ENCODE measurements at places on chromosomes 2 and 18. TPM values are rescaled to one million over a fixed set of nuclear protein-coding genes. Genes with fewer than 3 reads are reported as not detected.

The ANKRD30B gene
- total RNA-seq: under 0.01 TPM

The RALBP1 gene
- 63.3 TPM for total RNA-seq

The IL37 gene
- not detected for total RNA-seq

The TEX44 gene
- not detected for total RNA-seq

The RAX gene
- total RNA-seq: not detected

The KCNJ13 gene
- total RNA-seq: not detected

The IL36G gene
- total RNA-seq: not detected

The CD207 gene
- total RNA-seq: under 0.01 TPM

The CD302 gene
- total RNA-seq: 5.7 TPM

The TUBA4A gene
- total RNA-seq: 9.5 TPM

The NEURL3 gene
- total RNA-seq: 0.20 TPM

The EDAR gene
- not detected for total RNA-seq

The COL4A3 gene
- total RNA-seq: not detected

The RUFY4 gene
- total RNA-seq: not detected

The HOXD13 gene
- not detected for total RNA-seq

- no peak for DNase-seq
Observed at GRCh38 chr18:52340406-52341102, 557 bp downstream of the DCC start.

- DNase-seq: peak; percentile 73
Observed at GRCh38 chr2:207676827-207677354, 34.5 kb upstream of the CCNYL1 start.

- DNase-seq: no peak
Observed at GRCh38 chr2:5121642-5122041, 570.5 kb upstream of the SOX11 start.

GRCh38 chr2:197453123-197453913, at the start of gene COQ10B:
COQ10B (plus strand) TSS chr2:197453552; CDS start chr2:197453561, 9 bp downstream.
- DNase-seq: peak; percentile 100

DNA sequence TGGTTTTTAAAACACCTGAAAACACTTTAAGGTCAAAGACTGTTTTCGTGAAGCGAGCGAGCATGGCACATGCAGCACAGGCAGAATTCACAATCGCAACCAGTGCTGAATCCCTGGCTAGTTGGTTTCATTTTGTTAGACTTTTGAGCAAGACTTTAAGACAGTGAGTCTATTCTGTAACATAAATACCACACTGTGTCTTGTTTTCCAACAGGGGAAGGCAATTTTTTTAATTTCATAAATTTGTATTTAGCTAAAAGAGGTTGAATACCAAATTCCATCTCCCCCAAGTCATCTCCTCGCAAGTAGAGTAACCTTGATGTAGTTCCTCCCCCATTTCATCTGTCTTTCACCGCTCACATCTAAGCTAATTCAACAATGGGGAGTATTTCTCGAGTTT, 1.4 kb downstream of the CERKL start:
- no peak for DNase-seq

- no peak for DNase-seq
Observed at GRCh38 chr18:75364512-75365253, 62.8 kb downstream of the SMIM21 start.

GRCh38 chr2:45207101-45207500, 197.8 kb upstream of the SIX2 start:
- no peak for DNase-seq

DNA sequence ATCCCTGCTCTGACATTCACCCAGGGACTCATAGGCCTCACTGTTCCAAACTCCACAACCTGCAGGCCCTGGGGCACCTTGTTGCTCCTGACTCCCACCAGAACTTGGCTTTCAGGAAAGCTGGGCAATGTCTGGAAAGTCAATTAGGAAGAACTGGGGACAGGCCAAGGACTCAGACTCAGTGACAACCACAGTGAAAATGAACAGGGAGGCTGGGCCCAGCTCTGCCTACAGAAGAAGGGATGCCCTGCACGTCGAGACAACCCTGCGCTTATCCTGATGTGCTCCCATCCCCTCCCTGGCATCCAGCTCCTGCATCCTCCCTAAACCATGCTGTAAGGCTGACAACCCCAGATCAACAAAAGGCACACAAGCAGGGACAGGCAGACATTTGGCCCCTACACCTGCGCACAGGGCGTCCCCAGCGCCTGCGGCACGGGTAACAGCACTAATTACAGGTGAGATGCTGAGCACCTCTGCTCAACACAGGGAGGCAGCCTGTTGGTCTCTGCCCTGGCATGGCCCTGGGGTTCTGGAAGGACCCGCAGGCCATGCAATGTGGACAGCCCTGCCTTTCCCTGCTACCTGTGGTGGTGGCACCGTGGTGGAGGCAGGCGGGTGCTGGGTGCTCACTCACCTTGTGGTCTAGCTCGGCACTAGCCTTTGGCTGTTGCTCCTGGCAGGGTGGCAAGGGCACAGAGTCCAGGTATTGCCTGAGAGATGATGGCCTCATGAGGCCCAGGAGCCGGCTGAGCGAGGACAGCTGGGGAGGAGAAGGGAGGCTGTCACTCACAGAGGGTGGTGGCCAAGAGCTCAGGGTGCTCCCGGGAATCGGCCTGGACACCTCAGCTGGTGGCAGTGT, 23.6 kb upstream of the SEMA4C start:
- DNase-seq: no peak

- DNase-seq: no peak
Observed at GRCh38 chr2:207286106-207286505, 120.4 kb upstream of the KLF7 start.

DNA sequence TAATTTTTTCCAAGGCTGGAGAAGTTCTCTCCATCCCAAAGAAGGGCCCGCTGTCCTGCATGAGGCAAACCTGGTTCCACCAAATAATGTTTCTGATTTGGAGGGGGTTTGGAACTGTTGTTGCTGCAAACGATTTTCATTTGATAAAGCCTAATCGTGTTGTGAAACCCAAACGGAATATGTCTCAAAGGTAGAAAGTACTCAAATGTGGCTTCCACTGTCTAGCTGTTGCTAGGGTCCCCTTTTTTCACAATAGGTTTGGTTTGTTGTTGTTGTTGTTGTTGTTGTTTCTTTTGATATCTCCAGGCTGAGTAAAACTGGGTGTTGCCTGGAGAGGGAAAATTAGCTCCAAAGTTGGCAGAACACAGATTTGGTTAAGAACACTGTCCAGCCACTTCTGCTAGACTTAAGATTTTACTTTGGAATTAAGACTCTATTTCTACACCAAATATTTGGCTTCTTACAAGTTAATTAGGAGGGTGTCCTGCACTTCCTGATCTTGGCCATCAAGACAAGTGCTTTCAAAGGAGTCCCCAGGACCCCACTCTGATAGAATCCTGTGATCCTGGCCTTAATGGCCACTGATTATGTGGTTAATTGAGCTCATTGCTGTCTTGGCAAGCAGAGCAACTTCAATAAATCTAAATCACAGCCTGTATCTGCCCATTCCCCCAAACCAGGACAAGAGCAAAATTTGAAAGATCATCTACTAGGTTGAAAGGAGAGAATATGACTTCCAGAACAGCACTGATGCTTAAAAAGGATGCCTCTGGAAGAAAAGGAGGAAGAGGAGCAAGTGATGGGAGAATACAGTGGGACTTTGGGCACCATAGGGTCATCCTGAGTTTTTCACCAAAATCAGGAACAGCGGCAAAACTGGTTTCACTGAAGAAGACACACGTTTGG, 3.3 kb upstream of the HOXD13 start:
- DNase-seq: no peak

DNA sequence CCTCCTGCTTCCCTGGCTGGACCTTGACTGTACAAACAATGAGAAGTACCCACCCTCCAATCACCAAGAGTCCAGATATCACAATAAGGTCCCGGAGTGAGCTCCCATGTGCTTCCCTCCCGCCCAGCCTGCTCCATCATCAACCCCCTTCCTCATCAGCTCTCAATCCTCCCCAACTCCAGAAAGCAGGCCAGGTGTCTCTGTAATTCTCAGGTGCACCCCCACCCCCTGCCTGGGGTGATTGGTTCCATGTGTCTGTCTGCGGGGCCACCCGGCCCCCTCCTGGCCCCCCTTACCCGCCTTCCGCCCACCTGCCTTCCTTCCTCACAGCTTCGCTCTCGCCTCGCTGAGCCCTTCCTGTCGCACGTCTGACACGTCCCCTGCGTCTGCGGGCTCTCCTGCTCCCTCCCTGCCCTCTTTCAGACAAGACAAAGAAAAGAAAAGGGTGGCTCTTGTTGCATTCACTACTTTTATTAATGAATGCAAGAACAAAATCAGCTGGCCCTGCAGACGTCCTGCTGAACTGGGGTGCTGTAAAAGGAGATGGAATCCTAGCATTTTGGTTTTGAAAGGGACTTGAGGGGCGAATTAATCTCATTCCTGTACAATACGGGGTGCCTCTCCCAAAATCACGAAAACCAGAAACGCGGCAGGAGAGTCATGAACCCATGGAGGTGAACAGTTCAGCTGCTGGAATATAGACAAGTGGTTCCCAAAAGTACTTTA, 26.5 kb upstream of the IGFBP2 start:
- no peak for DNase-seq

- DNase-seq: no peak
Observed at GRCh38 chr2:108805782-108806181, 19.2 kb downstream of the CCDC138 start.

GRCh38 chr2:172162739-172163336, 60.1 kb upstream of the DLX2 start:
- no peak for DNase-seq

- DNase-seq: no peak
Observed at GRCh38 chr2:241030333-241030680, 31.9 kb downstream of the SNED1 start.

DNA sequence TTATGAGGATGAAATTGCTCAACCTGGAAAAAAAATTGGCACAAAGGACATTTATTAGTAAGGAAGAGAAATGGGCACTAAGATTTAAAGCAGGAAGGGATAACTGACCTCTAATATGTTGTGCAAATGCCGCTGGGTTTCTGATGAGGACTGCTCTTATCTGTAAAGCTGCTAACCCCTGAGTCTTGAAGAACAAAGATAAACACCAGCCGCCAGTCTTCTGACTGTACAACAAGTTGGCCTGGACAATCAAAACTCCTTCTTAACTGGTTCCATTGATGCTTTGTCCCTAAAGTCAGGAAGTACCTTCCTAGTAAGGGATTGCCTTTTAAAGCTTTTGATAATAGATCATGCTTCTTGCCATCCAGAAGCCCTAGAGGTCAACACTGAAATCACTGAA, 301.8 kb downstream of the TRIB2 start:
- no peak for DNase-seq

GRCh38 chr2:204251998-204252376, 293.3 kb upstream of the PARD3B start:
- DNase-seq: no peak

GRCh38 chr2:120773186-120773800, 37.6 kb downstream of the GLI2 start:
- DNase-seq: no peak

DNA sequence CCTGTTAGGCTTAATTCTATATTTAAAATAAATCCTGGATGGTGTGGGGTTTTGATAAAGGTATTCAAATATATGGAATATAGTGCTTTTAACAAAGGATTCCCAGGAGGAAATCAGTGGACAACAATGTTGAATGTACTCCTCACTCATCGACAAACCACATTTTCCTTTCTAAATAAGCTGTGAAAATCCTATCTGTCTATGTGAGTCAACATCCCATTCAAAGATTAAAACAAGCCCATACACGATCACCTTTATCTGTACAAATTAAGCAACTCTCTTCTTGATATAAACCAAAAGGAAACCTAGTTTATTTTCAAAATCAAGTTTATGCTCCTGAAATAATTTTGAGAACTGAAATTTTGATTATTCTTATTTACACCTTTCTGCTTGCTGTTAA, 153.4 kb downstream of the ERBB4 start:
- DNase-seq: no peak

DNA sequence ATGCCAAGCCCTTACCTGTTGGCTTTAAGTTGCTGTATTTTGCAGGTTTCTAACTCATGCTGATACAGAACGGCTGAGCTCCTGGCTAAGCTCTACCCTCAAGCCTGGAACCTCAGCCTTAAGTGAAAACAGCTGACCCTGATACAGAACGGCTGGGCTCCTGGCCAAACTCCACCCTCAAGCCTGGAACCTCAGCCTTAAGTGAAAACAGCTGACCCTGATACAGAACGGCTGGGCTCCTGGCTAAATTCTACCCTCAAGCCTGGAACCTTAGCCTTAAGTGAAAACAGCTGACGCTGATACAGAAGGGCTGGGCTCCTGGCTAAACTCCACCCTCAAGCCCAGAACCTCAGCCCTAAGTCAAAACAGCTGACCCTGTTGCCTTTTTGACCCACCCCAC, 17.6 kb upstream of the DNER start:
- no peak for DNase-seq

- DNase-seq: no peak
Observed at GRCh38 chr2:15955232-15955988, 15.1 kb downstream of the MYCN start.

DNA sequence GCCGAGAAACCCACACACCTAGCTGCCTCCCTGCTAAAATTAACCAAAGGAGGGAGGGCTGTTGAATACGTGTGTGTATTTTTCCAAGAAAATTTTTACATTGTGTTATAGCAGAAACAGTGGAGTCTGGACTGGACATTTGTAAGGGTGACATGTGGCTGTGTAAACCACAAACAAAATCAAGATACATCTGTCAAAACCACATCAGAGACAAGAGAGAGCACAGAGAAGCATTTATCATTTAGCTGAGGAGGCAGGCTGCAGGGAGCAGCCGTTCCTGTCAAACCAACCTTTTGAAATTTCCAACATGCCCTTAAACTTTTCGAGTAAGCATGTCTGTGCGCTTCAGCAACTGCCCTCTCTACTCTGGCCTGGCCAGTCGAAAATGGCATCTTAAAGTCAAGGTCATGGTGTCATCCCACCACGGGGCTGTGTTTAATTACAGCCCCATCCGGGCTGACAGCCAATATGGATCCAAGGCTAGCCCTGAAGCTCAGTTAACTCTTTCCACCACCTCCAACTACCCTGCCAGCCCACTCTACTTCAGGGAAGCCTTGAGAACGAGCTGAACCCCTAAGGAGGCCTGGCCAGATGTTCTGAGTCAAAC, 8.4 kb downstream of the BCL11A start:
- DNase-seq: no peak

GRCh38 chr2:45774688-45775244, 123.3 kb downstream of the PRKCE start:
- DNase-seq: no peak

GRCh38 chr2:98896416-98896815, 39.6 kb downstream of the CRACDL start:
- no peak for DNase-seq
